Fibroblast of the conjunctiva (primary cell): ENCODE measurements at places on chromosomes 12 and 14.

DNA sequence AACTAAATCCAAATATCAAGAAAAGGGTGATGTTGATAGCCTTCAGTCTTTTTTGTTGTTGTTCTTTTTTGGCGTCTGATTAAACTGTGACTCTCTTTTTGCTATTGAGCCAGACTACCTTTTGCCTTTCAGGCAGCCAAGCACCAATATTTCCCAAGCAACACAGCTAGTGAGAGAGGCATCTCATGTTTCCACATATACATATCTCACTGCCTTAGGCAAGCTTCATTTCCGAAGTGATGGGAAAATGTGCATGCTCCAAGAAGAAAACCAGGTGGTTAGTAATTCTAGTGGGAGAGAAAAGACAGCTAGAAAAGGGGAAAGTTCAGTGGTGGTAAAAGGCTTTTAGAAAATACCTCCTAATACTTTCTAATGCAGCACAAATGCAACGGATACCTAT lies 277.7 kb downstream of the TMTC2 start:
- DNase-seq = no peak

DNA sequence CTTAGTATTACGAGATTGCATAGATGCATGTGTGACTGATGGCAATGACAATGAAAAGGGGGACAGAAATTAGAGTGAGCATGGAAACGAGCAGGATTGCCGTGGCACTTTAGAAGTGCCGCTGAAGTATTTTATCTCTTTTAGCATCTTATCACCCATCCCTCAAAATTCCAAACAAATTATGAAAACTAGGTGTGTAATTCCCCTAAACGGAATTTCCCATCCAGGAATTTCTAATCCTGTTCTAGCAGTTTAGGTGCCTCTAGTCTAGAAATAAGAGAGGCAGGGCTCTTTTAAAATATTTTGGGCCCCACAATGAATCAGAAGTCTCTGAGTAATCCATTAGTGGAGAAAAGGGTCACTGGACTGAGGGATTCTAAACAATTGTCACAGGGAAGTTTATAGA lies 947 bp downstream of the TMEM52B start:
- DNase-seq = no peak

DNA sequence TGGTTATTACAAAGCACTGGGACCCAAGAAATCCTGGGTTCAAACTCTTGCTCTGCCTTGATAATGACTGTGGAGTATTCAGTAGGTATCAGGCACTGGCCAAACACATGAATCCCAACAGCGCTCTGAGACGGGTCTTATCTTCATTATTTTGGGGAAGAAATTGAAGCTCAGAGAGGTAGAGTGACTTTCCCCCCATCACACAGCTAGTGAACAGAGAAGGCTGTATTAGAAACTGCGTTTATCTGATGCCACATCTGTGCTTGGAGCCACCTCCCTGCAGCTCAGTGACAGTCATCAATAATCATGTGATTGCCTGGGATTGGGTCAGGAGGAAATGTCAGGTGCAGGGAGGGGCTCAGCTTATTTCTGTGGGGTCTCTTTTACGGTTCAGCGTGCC lies 225.4 kb upstream of the LHX5 start:
- DNase-seq = no peak

GRCh38 chr14:79510659-79511058 lies 700.6 kb downstream of the DIO2 start:
- no peak for DNase-seq

- DNase-seq = peak; percentile 44
Measured at GRCh38 chr14:76784881-76785280, 23.6 kb downstream of the VASH1 start.

DNA sequence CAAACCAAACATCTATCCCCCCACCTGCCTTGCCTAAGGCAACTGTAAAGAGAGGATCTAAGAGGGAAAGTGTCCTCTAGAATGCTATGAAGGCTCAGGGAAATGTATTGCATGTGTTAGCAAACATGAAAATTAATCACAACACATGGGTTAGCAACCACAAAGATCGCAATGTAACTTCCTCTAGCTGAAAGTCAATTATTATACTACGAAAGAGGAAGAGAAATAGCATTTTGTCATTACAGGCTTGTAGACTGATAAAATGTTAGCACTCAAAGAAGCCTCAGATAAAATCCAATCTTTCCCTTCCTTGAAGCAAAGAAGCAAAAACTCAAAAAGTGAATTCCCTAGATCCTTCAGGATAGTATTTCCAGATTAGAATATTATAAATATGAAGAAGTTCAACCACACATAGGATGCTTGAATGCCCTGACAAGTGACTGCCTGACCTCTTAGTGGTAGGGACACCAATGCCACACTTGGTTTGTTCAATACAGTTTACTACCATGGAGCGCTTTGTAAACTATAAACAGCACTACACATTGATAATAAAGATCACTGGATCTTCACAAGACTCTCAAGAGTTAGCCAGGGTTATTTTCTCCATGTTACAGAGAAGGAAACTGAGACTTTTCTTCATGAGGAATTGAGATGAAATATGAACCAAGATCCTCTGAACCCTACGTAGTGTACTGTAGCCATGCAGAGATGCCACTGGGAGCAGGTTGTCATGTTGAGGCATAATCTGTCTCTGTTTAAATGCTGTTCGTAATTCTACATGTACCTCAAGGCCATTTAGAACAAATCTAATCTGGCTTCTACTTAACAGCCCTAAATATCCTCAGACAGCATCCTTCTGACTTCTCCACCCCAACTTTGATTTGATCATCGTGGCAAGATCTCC lies 100.7 kb downstream of the ITPR2 start:
- no peak for DNase-seq

DNA sequence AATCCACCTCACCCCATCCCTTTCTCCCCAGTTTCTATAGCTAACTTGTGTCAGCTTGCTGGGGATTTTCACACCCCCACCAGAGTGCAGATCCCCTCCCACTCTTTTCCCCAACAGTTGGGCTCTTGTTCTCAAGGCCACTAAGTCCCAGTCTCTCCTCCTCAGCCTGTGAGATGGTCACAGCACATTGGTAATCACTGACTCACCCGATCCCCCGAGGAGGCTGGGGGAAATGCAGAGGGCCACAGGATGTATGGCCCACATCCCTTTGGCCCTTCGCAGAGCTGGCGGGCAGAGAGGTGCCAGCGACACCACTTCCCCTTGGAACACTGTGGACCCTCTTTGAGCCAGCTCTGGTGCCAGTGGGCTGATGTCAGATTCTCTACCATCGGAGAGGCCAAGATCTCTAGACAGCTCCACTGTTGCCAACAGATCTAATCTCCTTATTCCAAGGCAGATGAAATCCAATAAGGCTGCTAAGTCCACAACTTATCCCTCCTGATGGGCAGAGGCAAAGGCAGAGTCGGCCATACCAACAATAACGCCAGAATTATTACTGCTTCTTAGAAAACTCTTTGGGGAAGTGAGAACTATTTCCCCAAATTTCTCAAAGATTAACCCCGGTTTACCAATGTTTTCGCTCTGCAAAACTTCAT lies 1.6 kb downstream of the FMNL3 start:
- DNase-seq = no peak
